ENCODE measurements at places on chromosomes 5 and 9.

GRCh38 chr5:90878081-90878480 is 319.5 kb downstream of the ADGRV1 start:
- no peak for DNase-seq

DNA sequence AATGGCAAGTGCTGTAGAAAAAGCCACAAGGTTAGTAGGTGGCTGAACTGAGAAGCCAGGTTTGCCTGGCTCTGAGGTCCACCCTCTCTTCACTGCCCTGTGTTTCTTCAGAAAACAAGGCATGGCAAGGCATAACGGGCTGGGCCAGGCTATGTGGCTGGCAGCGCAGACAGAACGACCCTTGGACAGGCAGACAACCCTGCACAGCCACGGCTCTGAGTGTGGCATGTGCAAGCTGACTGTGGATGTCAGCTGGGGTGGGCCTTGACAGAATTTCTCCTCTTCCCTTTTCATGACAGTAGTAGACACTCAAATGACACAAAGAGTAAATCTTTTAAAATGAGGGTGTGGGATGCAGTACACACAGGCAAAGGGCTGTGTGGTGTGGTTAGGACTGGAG is 81.7 kb downstream of the MACROH2A1 start:
- DNase-seq, result no peak

DNA sequence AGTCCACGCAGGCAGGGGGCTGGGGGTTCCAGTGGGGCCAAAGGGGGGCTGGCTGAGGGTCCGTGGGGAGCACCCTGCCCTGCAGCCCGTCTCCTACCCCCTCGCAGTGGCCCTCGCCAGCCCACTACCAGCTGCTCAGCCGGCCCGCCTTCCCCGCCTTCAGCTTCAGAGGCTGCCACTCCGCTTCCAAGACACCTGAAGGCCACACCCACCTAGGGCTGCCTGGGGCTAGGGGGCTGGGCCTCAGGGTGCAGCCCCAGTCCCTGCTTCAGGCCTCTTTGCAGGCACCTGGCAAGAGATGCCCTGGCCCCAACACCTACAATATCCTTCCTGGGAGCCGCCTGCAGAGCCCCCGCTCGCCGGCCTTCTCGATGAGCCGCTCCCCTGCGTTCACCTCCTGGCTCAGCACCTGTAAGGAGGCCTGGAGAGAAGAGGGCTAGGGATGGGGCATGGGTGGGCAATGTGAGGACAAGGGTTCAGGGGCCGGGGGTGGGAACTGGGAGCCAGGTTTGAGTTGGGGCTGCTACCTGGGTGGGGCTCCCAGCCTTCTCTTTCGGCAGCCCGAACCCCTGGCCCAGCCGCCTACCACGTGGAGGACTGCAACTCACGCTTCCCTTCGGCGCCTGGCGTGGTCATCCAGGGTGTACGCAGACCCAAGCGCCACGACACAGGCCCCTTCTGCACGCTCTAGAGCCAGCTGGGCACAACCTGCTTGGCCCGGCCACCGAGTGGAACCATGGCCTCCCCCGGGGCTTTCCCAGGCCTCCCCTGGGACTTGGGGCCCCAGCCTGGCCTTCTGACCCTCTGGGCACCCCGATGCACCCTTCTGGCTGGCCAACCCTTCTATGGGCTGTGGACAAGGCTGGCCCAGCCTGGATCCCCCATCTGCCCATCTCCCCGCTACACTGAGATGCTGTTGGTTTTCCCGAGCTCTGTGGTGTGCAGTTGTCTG is 1.7 kb downstream of the STPG3 start:
- no peak for DNase-seq

DNA sequence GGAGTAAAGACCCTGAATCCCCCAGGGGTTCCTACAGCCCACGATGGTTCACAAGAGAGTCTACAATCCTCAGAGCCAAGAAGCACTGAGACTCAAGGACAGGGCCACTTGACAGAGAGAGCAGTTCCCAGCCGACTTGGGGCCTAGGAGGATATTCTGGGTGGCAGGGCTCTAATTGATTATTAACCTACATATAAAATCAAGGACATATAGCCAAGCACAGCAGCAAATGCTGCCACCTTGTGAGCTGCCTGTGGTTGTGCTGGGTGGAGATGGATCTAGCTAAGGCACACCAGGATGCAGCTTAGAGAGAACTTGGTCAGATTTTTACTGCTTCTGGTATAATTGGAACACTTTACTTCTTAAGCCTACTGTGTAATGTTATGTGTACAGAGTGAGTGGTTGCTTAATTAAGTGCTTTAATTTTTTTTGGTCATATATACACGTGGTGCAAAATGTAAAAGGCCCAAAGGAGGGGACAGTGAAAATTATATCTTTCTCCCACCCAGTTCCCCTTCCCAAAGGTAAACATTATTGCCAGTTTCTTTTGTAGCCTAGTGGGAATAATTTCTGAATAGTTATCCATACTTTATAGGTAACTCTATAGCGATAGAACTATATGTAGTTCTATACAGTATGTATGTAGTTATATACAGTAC is 78.8 kb downstream of the F2RL2 start:
- DNase-seq, result peak; percentile 54
